ENCODE measurements at places on chromosomes 1 and 21.

DNA sequence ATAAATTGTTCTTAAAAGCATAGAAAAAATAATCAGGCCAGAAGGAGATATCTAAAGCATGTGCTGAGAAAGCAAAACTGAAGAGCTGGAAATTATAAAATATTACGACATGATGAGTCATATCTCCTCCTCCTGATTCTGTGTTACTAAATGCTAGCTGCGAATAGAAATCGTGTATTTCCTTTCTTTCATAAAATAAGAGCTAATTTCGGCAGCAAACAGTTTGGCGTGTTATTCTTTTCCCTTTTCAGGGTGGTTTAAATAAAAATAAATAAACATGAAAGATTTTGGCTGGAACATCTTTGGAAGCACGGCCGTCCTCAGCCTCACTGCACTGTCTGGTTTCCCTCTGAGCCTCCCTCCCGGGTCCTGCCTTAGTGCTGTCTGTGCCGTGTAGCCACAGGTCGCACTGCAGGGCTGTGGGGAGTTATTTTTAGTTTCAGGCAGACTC is 56.0 kb downstream of the ADARB1 start:
- DNase-seq, result no peak

- DNase-seq, result no peak
Observed at GRCh38 chr1:178361847-178362246, 134.9 kb downstream of the CLEC20A start.

DNA sequence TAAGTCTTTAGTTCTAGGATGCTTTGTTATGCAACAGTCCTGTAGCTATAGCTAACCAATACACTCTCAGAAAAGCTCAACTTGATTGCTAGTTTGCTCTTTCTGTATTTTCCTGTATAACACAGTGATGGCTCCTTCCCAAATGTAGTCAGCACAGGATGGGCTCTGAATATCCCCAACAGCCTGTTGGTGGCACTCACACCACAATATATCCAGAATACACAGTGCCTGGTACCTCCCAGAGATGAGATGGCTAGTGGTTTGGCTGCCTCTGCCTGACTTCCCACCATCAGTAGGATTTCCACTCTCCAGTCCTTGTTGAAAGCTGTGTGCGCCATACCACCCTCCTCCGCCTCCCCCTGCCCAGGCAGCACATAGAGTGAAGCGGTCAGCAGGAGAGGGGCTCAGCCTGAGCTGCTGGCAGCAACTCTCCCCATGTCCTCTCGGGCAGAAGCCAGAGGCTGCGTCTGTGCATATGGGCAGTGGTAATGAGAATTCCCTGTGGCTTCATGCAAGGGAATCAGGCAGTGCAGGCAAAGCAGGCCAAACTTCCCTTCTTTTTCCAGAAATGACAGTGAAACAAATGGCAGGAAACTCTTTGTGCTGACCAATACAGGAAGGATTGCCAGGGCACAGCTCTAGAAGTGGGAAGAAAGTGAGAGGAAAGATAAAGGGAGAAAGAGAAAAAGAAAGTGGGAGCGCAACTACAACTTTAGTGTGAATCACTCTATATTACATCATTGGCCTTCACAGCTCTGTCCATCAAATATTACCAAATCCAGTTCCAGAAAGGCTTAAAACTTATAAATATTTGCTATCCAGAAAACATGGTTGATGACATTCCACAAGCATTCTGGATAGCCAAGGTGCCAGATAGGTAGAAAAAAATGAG is 49.7 kb downstream of the LMX1A start:
- no peak for DNase-seq

GRCh38 chr21:26351661-26352060 is 181.1 kb upstream of the APP start:
- DNase-seq, result no peak

DNA sequence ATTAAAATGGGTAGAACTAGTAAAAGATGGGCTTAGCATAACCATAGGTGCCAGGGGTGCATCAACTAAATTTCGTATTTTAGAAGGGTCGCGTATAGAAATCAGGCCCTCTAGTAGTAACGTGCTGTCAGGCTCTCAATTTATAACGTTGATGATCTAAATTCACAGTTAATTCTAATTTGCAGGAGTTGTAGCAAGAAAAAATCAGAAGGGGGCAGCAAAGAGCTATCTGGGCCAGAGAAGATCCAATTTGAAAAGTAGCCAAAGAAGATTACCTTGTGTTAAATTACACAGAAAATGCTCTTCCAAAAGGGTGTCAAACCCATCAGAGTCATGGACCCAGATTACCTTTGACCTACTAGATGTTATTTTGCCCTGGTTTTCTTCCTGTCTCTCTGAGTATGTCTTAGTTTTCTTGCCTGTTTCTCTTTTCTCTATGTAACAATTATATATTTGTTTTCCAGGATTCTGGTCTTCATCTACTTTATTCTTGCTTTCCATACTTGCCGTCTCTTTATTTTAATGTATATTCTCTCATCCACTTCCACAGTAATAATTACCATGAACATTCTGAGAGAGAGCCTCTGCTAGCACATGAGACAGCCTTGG is 1030.9 kb downstream of the AMY1C start:
- no peak for DNase-seq

GRCh38 chr1:151060007-151060656 is at the start of gene MLLT11:
Gene MLLT11 (plus strand): TSS chr1:151060397. CDS start chr1:151067225, 6,828 bp downstream.
- DNase-seq, result peak; percentile 58

GRCh38 chr1:15975358-15975804 is 520 bp downstream of the ZBTB17 start:
- peak; percentile 44 for DNase-seq

DNA sequence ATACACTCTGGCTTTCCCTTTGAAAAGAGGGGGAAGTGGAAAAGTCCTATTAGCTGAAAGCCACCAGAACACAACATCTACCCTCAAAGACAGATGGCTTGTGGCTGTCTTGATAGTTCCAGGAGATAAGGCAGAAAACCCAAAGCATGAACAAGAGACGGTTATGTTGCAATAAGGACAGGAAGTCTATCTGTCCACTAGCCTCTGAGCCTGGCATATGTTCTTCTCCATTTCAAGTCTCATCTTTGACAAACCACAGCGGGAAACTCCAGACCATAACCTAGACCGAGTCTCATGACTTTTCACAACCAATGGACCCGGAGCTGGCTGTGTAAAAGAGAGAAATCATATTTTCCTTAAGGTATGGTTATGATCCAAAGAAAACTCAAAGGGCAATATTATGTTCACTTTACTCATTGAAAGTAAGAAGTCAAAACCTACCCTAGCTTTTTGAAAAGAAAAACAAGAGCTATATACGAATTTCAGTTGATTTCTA is 33.8 kb downstream of the DUSP10 start:
- no peak for DNase-seq

DNA sequence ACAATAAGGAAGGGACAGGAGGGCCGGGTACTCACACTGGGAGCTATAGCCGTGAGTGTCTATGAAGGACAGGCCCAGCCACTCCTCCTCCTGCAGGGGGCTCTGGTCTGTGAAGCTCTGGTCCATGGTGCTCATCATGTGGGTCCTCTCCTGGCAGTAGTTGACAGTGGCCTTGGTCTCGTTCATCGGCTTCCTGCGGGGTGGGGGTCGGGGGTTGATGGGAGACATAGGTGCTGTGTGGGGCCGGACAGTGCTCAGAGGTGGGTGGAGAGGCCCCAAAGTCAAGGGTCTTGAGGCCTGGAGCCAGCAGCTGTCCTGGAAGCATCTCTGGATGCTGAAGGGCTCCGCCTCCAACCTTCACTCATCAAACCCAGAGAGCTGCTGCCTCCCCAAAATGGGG is 260.4 kb downstream of the PTPRU start:
- no peak for DNase-seq

Data from hypothalamus (tissue), 51 donors.